IPS-NIHi11 (cell line): ENCODE measurements at places on chromosomes 16 and 17.

DNA sequence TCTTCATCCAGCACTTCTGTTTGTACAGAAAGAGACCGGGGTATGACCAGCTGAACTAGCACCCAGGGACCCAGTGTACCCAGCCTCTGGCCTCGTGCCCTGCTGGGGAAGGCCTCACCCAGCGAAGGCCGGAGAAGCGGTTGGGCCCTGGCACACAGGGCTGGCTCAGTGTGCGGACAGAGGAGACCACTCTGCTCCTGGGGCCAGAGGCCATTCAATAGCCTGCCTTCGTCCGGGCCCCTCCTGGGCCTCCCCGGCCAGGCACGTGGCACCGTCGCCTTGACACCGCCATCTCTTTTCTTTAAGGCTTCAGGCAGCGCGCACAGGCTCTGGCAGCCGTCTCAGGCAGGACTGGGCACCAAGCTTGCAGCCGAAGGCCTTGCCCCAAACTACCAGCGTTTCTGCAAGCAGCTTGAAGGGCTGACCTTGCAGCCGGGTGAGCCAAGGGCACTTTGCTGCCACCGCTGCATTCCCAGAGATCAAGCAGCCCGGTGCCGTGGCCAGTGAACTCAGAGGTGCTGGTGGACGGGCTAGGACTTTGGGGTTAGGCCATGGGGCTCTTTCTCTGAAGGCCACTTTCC is 8.0 kb downstream of the TAX1BP3 start:
- DNase-seq = no peak

DNA sequence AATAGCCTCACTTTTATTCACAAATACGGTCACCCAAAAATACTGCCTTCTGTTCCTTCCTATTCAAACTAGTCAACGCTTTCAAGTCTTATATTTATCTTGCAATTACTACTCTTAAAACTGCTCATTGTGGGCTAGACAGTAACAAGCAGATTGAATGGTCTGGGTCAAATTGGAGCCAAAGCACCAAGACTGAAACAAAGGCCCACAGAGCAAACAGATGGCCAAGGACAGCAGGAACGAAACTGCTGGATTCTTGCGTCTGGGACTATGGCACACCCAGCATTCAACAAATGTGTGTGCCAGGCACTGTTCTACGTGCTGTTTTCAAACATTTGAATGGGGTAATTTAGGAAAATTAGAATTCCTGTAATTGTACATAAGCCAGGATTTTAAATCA is 250.1 kb upstream of the PSMD7 start:
- DNase-seq = no peak

- no peak for DNase-seq
Measured at GRCh38 chr17:14921936-14922335, 343.2 kb downstream of the PMP22 start.

DNA sequence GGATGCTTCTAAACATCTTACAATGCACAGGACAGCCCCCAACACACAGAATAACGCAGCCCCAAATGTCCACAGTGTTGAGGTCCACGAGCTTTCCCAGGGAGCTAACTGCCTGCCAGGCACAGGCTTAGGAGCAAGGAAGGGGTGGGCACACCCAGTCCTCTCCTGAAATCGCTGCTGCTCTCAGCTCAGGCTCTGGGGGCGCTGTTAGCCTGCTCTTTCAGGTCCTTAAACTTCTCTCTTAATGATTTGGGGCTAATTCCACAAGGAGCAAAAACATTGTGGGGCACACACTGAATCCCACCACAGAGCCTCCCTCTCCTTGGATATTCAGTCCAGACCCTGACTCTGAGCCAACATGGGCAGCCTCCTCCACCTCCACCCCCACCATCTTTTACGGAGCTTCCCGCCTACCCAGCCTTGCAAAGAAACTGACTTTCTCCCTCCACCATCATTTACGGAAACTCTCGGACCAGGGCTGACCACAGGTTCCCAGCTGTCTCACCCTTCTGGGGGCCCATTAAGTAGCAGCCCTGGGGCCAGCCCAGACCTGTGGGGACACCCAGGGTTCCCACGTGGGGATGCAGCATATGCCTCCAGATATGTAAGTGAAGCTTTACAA is 1.1 kb downstream of the CD300H start:
- peak; percentile 77 for DNase-seq

DNA sequence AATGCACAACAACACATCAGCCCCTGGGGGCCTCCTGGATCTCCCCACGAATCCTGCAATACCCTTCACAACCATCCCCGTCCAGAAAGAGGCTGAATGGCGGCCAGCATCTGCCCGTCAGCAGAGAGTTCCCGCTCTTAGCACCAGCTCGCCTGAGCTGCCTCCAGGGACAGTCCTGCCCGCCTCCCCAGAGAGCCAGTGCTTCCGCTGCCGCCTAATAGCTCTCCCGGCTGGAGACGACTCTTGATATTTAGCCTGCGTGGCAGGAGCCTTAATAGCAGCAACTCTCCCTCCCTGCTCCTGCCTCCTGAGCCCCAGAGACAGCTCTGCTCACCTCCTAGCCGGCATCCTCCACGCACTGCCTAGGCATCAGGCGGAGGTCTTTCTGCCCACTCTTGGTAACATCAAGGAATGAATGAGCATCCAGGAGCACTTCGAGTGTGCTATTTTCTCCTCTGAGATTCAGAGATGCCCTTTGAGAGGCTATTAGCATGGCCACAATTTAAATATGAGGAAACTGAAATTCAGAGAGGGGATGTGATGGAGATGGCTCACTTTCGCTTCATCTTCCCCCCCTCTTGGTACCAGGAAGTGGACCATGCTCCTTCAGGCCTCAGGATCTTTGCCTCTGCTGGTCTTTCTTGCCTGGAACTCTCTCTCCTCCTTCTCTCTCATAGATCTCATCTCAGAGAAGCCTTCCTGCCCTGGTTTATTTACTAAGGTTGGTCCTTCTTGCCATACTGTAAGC is 67.9 kb downstream of the RAI1 start:
- DNase-seq = no peak

GRCh38 chr16:56610017-56610608 is 1.7 kb downstream of the MT2A start:
- no peak for DNase-seq

- peak; percentile 53 for DNase-seq
Measured at GRCh38 chr17:50037321-50038107, 18.4 kb upstream of the ITGA3 start.

GRCh38 chr16:47110939-47111338 is 32.8 kb downstream of the NETO2 start:
- peak; percentile 31 for DNase-seq

DNA sequence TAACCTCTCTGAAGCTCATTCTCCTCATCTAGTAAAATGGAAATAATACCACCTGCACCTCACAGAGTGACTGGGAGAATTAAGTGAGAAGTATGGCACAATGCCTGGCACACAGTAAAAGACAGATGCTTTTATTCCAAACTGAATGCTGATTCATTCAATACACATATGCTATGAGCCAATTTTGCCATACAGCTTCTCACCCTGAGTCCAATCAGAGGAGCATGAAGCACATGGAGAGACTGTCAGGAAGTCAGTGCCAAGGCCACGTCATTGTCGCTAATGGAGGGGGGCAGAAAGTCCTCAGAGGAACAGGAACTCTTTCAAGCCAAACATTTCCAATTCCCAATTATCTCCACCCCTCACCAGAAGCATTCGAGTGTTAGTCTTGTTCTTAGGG is 11.6 kb downstream of the MKS1 start:
- DNase-seq = no peak

- DNase-seq = no peak
Measured at GRCh38 chr17:72600934-72601333, 480.1 kb downstream of the SOX9 start.

- DNase-seq = peak; percentile 57
Measured at GRCh38 chr17:82497483-82498405, 21.8 kb upstream of the FOXK2 start.

DNA sequence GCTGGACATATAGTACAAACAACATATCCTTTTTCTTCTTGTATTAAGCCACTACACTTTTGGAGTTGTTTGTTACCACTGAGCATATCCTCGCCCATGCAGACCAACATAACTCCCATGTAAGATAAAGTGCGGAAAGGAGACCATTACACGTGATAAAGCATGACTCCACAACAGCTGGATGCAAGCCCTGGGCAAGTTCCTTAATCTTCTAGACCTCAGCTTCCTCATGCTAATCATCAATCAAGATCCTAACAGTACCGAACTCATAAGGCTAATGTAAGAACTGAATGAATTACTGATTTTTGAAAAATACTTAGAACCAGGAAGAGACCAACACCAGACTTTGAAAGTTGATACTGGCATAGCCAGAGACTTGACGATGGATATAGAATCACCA is 47.0 kb upstream of the GSG1L start:
- no peak for DNase-seq

- no peak for DNase-seq
Measured at GRCh38 chr17:60167065-60167741, 17.4 kb downstream of the CA4 start.

DNA sequence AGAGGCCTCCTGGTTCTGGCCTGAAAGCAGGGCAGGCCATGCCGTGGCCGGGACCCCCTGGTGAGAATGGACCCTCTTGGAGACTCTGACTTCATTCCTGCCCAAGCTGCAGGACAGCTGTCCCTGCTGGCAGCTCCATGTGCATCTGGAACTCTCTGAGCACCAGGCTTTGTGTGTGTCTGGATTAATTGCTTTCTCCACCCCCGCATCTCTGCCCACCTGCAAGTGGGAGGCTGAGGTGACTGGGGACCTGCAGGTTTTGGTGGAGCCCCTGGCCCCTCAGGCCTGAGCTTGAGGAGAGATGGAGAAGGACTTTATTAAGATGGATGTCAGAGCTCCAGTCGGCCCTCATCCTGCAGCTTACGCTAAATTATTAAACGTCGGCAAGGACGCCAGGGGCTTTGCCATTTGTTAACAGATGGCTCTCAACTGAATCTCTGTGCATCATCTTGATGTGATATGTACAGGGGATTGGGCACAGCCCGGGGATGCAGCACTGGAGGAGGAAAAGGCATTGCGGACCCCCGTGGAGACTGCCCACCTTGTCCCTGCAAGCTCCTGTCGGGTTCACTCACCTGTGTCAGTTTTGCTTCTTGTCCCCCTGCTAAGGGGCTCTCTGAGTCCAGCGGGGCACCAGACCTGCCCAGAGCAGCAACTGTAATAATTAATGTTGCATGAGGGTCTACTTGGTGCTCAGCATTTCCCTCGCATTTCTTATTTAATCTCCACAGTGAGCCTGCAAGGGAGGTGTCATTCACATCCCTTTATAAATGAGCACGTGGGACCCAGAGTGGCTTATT is 154.1 kb upstream of the RPL38 start:
- no peak for DNase-seq

DNA sequence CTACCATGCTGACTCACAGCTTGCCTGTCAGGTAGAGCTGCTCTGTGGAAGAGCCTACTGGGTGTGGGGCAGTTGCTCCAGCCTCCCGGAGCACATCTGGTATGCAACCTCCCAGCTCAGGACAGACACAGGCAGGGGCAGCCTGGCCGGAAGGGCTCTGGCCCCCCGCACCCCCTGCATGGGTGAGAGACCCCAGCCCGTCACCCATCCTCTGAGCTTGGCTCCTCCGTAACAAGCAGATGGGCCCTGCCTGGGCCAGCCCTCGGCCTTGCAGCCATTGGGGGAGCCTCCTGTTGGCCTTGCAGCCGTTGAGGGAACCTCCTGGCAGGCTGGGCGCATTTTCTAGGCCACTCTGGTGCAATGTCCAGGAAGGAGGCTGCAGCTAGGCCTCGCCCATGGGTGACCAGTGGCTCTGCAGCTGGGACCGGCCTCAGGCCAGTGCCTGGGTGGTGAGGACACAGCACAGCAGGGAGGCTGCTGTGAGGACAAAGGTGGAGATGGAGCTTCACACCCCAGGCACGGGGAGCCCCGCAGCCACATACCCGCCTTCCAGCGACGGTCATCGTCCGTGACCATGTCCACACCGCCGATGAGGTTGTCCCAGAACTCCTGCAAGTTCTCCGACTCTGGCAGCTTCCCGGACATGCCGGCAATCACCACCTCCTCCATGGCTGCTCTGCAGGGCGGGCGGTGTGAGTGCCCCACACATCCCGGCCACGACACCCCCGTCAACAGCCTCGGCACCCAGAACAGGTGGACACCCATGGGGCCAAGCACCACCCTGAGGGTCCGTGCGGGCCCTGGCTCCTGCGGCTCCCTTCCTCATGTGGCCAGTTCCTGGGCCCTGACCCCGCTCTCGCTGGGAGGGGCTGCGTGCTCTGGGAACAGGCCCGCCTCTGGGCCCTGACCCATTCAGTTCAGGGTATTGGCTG is 2.0 kb downstream of the FASN start:
- DNase-seq = no peak

DNA sequence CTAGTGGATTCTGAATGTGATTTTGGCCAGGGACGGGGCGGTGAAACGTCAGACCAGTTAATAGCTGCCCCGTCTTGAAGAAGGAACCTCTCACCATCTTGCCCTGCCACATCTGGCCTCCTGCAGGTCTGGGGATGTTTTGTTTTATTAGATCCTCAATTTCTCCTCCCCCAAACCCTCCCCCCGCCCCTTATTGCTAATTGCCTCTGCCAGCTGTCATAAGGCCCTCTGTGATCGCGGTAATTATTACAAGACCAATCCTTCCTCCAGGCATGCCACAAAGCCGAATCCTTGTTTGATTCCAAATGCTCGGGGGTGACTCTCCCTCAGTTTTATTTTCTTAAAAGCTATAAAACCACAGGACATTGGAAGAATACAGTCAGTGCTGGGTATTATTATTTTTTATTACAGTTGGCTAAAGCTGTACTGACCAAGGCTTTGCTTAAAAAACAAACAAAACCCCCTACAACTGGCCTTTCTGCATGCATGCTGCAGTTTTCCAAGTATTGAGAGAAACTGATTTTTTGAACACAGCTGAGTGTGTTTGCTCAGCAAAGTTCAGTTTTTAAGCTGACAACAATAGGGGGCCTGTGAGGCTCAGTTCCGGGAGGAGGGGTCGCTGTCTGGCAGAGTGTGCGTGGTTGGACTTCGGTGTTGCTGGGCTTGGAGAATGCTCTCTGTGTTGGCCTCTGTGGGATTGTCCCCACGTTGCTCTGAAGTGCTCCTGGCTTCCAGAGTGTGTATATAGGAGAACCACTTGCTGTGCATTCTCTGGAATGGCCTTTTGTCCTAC is 1.7 kb downstream of the KSR1 start:
- DNase-seq = no peak

- no peak for DNase-seq
Measured at GRCh38 chr17:77147357-77147801, 6.6 kb downstream of the SEC14L1 start.

DNA sequence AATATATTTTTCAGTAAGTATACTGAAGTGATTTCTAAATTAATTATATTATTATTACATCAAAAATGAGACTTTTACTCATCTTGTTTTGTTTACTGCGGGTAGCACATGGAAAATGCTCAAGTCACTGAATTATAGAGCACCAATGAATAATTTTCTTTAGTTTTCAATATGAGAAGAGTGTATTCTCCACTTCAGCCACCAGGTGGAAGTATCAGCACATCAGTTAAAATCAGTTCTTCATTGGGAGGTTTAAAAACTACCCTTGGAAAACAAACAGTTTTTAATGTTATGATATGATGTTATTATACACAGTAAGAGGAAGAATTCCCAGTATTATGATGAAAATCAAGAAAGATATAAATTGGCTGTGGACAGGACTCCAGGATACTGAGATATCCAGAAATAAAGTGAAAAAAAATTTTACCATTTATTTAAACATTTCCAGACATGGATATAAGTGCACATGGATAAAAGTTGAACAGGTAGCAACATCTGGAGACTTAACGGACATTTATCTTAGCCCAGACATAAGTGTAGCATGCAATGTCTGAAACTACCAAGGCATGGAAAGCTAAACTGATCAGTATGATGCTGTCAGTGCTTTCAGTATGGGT is 467.3 kb downstream of the KCNJ2 start:
- DNase-seq = peak; percentile 50
